ENCODE measurements at places on chromosomes 11 and 22.

GRCh38 chr11:61711498-61711897, 31.3 kb downstream of the DAGLA start:
- no peak for DNase-seq

GRCh38 chr22:29032014-29032475, 29.6 kb downstream of the C22orf31 start:
- no peak for DNase-seq

GRCh38 chr11:72239313-72239848, 4.6 kb downstream of the PHOX2A start:
- DNase-seq, result no peak

DNA sequence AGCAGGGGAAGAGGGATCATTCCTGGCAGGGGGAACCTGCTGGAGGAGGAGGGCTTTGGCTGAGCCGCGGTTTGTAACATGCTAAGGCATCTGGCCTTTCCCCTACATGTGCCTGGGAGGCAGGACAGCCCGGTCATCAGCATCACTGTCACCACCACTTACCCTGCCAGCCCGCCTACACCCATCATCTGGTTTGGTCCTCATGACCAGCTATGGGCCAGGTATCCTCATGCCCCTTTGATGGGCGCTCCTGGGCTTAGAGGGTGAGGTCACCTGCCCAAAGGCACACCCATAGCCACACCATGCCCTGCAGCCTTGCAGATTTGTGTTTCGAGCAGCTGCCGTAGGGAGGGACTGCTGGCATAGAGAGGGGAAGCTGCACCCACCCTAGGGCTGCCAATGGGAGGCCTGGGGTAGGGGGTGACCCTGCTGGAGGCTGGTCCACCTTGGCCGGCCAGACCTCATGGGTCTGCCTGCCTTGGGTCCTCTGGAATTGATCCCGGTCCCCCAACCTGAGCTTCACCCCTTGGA, 2.6 kb downstream of the MRGPRF start:
- DNase-seq, result no peak

GRCh38 chr11:6618117-6619003, 862 bp downstream of the TPP1 start:
- no peak for DNase-seq

DNA sequence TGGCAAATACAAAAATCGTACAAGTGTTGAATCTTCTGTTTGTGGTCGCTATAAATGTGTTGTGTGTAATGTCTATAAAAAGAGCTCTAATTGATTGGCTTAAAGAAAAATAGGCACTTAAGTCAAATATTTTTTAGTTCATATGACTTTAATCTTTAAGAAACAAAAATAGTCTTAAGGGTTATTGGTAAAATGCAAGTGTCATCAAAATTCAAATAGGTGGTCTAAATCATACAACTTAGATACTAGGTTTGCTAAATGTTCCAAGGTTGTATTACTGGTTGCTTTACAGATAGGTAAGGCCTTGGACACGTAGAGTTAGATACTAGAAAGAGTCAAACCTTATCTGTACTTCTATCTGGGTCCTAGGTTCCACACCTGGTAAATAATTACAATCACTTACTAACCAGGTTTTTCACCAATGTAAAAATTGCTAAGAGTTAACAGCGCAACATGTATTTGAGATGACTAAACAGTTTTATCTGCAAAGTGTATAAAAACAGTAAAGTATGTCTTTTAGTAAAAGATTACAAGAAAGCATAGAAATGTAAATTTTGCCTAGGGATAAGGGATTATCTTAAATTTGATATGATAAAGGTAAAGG, 91.1 kb upstream of the GNAZ start:
- DNase-seq, result no peak

GRCh38 chr11:86156397-86156955, 87.6 kb upstream of the PICALM start:
- no peak for DNase-seq

- DNase-seq, result no peak
These were observed 89.7 kb downstream of the EFCAB6 start for GRCh38 chr22:43722444-43722843.

- DNase-seq, result no peak
These were observed 93.1 kb downstream of the TP53I11 start for GRCh38 chr11:44857490-44858090.

- DNase-seq, result no peak
These were observed 13.3 kb downstream of the MPST start for GRCh38 chr22:37032535-37033460.

GRCh38 chr11:41382927-41383326, 76.5 kb downstream of the LRRC4C start:
- DNase-seq, result no peak

DNA sequence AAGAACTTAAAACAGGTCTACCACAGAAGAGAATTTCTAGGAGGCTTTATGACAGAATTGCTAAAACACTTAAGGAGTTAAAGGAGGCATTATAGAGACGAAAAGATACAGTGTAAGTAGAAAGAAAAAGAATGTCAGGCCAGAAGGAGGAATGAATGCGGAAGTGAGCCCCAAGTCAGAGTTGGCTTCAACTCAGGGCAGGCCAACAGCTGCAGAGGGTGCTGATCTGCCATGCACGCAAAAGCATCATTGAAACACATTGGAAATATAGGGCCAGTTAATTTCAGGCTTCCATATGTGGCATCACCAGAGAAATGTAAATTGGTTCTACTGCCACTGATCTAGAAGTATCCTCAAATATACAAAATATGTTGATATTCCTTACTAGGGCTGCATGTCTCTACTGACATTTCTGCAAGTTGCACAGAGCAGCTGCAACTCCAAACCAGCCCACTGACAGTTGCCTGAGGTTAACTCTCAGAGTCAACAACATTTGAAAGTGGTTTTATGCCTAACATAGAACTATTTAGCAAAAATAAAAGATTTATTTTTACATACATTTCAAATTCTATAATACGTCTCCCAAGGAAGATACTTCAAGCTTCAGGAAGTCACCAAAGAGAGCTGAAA, 324.1 kb downstream of the C11orf87 start:
- DNase-seq, result no peak

GRCh38 chr11:2931420-2931746, 2.2 kb upstream of the PHLDA2 start:
- no peak for DNase-seq

- DNase-seq, result no peak
These were observed 45.3 kb upstream of the SHISAL1 start for GRCh38 chr22:44357966-44358465.

- no peak for DNase-seq
These were observed 86.3 kb downstream of the FCHSD2 start for GRCh38 chr11:73055655-73056354.

DNA sequence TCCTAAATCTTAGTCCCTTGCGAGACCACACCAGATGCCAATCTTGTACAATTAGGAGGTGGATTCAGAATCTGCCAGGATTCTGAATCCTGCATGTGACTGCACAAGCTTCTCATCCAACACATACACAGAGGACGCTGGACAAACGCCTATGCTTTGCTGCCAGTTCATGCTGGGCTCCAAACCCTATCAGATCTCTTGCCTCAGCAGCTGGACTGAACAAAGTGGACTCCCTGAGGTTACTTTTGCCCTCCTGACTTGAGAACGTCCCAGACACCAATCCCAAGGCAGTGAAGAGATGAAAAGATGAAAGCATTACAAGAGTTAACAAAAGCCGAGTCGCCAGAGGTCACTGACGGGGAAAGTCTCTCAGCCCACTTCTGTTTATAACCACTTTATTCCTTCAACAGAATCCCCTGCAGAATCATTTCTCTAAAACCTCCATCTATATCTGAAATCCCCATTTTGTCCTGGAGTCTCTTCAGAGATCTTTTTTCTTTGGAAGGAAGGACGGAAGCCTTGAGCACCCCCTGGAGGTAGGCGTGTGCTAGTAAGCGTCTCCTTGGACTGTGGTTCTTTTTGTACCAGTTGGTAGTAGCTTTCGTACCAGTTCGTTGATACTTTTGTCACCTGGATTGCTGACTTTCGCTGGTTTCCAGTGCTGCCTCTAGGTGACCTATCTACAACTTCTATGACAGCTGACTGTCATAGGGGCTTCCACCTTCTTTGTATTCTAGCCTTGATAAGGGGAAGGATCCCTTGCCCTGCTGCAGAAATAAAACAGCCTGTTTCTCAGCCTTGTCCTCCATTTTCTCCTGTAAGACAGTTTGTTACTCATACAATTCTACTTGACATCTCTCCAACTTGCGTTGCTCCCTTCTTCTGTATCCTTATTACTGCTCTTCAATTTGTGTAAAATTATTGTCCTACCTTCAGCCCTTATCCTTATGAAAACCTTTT, 26.1 kb upstream of the EED start:
- peak; percentile 25 for DNase-seq

DNA sequence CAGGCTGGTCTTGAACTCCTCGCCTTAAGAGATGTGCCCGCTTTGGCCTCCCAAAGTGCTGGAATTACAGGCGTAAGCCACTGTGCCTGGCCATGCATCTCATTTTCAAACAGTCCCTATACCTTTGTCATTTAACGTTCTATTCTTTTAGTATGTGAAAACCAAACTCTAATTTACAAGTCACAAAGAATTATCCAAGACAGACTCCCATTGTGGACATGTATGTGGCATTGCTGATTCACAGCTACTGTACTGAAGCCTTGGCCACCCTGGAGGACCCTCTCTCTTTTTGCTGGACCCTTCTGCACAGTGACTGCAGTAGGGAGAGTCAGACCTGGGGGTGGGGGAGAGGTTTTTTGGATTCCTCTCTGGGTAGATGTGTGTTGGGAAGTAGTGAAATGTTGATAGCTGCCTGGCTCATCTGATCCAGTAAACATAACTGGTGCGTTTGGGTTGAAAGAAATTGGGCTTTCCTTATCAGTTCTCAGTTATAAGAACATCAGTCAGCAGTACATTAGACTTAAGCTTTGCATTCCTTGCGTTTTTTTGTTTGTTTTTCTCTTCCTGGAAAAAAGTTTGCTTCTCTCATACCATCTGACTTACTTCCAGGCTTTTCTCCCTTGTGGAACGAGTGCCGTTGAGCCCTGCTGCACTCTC, 65.9 kb downstream of the MED15 start:
- no peak for DNase-seq

DNA sequence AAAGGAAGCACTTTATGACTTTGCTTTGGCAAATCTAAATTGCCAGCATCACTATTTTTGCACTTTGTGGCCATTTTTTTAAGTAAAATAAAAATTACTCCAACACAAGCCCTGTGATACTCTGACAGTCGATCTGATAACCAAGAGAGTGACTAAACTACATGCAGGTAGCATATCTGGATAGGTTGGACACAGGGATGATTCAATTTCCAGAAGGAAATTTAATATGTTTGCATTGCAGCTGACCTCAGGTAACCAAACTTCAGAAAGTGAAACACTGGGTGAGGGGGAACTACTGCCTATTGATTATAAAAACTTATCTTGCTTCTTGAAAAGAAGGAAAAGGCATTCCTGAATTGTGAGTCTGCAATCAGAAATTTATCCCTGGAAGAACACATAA, 13.9 kb downstream of the OR5B3 start:
- DNase-seq, result no peak

Measured in NCI-H1048 (cell line).